CD4-positive, alpha-beta T cell treated with Interleukin-17A for 1 hour (primary cell): ENCODE measurements at places on chromosomes 2 and 18.

- no peak for DNase-seq
These were observed 51.0 kb downstream of the LDLRAD4 start for GRCh38 chr18:13269521-13270011.

GRCh38 chr2:198311020-198311419 is 506.6 kb downstream of the PLCL1 start:
- DNase-seq, result no peak

GRCh38 chr18:50982802-50983179 is 15.0 kb downstream of the ELAC1 start:
- no peak for DNase-seq

- no peak for DNase-seq
These were observed 24.2 kb upstream of the ZDBF2 start for GRCh38 chr2:206250041-206250897.

GRCh38 chr2:216663846-216664245 is 30.6 kb downstream of the IGFBP2 start:
- no peak for DNase-seq

GRCh38 chr2:142069251-142069888 is 61.4 kb downstream of the LRP1B start:
- no peak for DNase-seq

DNA sequence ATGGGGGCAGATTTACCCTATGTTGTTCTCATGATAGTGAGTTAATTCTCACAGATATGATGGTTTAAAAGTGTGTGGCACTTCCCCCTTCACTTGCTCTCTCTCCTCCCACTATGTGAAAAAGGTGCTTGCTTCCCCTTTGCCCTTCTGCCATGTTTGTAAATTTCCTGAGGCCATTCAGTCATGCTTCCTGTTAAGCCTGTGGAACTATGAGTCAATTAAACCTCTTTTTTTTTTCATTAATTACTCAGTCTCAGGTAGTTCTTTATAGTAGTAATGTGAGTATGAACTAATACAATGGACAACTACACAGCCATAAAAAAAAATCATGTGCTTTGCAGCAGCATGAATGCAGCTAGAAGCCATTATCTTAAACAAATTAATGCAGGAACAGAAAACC is 118.5 kb downstream of the CALCRL start:
- DNase-seq, result no peak

GRCh38 chr2:152718909-152719645 is 657 bp downstream of the ARL6IP6 start:
- peak; percentile 26 for DNase-seq
